ENCODE measurements at places on chromosomes 6 and 20. TPM values are rescaled to one million over a fixed set of nuclear protein-coding genes. Genes with fewer than 3 reads are reported as not detected.
A peak's percentile ranks its signal among the peaks of the same experiment; 100 is the strongest.

The GLP1R gene
- total RNA-seq = not detected

The STMND1 gene
- total RNA-seq = not detected

The CPNE5 gene
- total RNA-seq = 2.8 TPM

The BNIP5 gene
- not detected for total RNA-seq

The C6orf47 gene
- 21.6 TPM for total RNA-seq

The SPATA2 gene
- 4.9 TPM for total RNA-seq

The HLA-DPA1 gene
- total RNA-seq = 82.5 TPM

The WASF1 gene
- 9.4 TPM for total RNA-seq

The LGSN gene
- not detected for total RNA-seq

The PPIL6 gene
- total RNA-seq = 2.3 TPM

The PPP2R5D gene
- total RNA-seq = 27.8 TPM

The BMP7 gene
- 0.16 TPM for total RNA-seq

The STMN3 gene
- total RNA-seq = 9.9 TPM

The NKAIN2 gene
- total RNA-seq = 0.42 TPM

The GRIK2 gene
- not detected for total RNA-seq

The KCNQ5 gene
- not detected for total RNA-seq

The MEP1A gene
- 0.35 TPM for total RNA-seq

DNA sequence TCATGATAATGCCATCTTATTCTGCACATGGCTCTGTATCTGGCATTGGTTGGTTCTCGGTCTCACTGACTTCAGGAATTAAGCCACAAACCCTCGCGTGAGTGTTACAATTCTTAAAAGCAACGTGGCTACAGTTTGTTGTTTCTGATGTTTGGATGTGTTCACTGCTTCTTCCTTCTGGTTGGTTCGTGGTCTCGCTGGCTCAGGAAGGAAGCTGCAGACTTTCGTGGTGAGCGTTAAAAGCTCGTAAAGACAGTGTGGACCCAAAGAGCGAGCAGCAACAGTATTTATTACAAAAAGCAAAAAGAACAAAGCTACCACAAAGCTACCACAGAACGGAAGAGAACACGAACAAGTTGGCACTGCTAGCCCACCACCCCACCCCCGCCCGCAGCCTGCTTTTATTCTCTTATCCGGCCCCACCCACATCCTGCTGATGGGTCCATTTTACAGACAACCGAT, 51.1 kb downstream of the MYLIP start:
- DNase-seq = no peak

DNA sequence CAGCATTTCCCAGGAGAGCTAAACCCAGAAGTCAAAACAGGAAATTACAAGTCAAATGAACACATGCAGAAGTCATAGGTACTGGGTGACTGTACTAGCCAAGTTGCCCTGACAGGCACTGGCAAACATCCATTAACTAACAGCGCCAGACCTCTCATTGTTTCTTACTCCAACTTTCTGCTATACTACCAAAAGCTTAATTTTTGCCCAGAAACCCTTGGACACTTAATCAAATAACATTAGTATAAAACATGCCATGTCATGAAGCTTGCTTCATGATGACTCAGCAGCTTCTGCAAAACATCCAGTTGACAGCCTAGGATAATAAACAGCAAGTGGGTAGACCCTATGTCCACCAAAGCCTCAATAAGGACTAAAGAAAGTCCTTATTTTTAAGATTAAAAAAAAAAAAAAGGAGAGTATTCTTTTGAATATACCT, 3.5 kb downstream of the NUP153 start:
- DNase-seq = no peak

GRCh38 chr6:132483779-132484679, 28.9 kb downstream of the STX7 start:
- no peak for DNase-seq

GRCh38 chr20:42493001-42493400, 696.7 kb downstream of the PTPRT start:
- DNase-seq = no peak

DNA sequence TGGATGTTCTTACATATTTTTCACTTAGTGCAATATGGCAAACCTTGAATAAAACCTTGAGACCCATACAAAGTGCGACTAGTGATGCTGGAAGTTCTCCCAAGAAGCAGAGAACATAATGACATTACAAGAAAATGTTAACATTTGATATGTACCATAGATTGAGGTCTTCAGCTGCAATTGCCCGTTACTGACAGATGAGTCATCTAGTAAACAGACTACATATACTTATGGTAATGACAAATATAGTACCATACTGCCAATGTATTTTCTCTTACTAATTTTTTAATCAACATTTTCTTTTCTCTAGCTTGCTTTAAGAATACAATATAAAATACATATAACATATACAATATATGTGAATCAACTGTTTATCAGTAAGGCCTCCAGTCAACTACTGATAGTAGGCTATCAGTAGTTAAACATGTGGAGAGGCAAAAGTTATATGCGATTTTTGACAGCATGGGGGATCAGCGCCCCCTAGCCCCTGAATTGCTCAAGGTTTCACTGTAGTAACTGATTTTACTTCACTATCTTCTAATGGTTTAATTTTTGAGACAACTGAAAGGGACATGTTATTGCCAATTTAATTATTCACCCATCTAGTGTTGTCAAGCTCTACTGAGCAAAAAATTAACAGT, 166.7 kb upstream of the ADGRB3 start:
- no peak for DNase-seq

GRCh38 chr20:48722737-48723191, 105.0 kb downstream of the PREX1 start:
- DNase-seq = no peak

GRCh38 chr6:135922174-135922573, 70.7 kb downstream of the PDE7B start:
- DNase-seq = no peak

DNA sequence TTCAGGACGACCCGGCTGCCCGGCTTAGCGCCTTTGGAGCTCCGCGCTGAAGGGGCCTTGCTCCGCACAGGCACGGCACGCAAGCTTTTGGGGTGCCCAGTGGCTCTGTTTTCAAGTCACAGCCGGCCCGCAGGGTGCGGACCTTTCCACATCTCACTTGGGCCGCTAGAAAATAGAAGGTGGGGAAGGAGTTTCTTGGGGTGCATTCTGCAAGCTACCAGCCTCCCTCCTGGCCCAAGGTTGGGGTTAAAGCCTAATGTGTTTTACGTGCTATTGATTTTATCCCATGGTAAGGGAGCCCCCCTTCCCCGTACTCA, 561 bp downstream of the KAT14 start:
- DNase-seq = no peak

GRCh38 chr20:41783423-41784208, 165.4 kb upstream of the CHD6 start:
- DNase-seq = no peak

DNA sequence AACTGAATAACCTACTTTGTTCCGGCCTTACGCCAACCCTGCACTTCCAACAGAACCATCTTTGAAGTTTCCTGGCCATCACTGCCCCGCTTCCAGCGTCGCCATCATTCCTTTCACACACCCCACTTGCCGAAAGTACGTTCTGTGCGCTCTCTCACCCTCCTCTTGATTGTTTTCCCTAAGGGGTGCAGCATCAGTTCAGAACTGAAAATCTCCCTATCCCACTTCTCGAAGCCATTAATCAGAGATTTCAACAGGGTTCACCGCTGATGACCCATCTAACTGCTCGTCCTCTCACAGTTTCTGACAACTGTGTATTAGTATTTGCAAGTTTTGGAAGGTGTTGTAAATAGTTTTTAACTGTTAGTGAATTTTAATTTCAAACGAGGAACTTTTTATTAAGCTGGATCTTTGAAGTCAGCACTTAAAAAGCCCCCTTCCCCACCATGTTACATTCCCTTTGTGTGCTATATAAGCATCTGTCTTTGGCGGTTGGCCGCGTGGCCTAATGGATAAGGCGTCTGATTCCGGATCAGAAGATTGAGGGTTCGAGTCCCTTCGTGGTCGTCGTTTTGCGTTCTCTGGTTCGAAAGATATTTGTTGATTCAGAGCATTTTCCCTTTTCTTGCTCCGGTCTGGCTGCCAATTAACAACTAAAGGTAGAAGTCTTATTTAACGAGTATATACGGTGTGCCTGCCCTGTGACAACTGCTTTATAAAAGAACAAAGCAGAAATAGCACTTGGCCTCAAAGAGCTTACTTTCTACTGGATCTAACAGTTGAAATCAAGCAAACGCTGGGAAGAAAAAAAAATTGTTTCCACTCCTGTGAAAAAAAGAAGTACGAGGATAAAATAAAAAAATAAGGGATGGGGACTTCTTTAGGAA, 42.6 kb downstream of the TRIM27 start:
- no peak for DNase-seq

- no peak for DNase-seq
These were observed 36.9 kb downstream of the B4GALT5 start for GRCh38 chr20:49676581-49677291.

DNA sequence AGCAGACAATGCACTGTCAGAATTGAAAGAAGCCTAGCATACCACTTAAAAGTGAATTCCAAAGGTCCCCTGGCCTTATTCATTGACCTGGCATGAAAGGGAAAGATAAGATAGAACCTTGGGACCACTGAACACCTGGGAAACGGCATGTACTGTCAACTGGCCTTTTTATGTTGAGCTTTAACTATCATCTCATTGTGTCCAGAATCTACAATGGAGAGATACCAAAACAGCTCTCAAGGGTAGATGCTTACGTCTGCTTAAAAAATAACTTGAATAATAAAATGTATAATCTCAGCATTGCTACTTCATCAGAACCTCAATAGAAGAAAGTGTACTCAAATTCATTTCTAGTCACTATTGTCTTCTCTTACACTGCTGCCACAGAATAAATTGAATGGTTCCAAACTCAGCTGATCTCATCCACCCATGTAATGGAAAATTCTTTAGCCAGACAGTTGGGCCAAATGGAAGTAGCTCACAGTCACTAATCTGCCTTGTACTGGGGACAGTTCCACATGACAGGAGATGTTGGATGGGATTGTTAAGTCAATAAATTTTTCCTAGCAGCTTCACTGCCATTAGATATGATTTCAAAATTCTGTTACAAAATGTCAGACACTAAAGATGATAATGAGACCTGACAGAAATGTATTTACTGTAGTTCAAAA, 93.8 kb downstream of the MLIP start:
- DNase-seq = no peak

- no peak for DNase-seq
These were observed 402 bp downstream of the OSBPL2 start for GRCh38 chr20:62238569-62239277.

DNA sequence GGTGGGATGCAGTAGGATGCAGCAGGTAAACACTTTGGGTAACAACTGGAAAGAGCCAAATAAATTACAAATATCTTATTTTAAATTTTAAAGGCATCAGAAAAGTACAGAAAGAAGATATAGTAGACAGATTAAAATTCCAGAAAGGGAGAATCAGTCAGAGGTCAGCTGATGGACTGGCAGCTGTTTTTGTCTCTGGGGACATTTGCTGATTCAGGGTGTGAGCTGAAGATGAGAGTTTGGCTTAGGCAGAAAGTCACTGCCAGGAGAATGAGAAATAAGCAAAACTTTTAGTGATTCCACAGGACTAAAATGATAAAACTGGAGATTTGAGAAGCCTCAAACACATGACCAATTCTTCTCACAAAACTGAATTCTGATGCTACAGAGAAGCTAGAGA, 39.5 kb downstream of the AHI1 start:
- no peak for DNase-seq

GRCh38 chr20:57282670-57283361, 16.4 kb upstream of the BMP7 start:
- no peak for DNase-seq

GRCh38 chr20:34495916-34496315, 20.3 kb upstream of the DYNLRB1 start:
- DNase-seq = no peak

- no peak for DNase-seq
These were observed 12.4 kb upstream of the F13A1 start for GRCh38 chr6:6332811-6333244.

DNA sequence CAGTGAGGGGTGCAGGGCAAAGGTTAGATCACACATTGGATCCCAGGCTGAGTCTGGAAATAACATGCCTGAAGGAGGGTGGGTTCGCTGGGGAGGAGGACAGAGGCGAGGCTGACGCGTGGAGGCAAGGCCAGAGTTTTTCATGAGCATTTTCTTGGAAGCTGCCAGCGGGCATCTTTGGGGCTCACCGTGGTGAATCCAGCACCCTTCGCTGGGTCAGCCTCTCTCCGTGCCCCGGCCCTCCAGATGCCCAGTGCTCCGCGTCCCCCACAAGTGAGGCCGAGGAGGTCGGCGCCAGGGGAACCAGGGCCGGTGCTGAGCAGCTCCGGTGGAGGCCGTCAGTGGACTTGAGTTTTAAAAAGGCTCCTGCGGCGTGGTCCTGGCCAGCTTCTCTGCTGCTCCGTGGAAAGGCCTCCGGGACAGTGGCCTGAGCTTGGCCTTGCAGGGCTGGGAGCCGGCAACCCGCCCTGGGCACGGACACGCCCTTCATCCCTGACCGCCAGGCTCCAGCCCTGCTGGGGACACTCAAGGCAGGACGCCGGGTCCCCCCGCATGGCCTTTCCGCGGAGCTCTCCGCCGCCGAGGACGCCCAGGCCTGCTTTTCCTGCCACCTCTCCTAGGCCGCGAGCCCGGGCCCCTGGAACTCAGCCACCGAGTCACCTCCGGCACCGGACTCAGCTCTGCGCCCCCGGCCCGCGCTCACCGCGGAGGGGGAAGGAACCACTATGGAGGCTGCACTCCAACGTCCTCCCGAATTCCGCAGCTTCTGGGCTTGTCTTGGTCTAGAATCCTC, 114.3 kb downstream of the THBS2 start:
- DNase-seq = peak; percentile 78

GRCh38 chr20:44400671-44400969, 45.1 kb downstream of the HNF4A start:
- peak; percentile 74 for DNase-seq

DNA sequence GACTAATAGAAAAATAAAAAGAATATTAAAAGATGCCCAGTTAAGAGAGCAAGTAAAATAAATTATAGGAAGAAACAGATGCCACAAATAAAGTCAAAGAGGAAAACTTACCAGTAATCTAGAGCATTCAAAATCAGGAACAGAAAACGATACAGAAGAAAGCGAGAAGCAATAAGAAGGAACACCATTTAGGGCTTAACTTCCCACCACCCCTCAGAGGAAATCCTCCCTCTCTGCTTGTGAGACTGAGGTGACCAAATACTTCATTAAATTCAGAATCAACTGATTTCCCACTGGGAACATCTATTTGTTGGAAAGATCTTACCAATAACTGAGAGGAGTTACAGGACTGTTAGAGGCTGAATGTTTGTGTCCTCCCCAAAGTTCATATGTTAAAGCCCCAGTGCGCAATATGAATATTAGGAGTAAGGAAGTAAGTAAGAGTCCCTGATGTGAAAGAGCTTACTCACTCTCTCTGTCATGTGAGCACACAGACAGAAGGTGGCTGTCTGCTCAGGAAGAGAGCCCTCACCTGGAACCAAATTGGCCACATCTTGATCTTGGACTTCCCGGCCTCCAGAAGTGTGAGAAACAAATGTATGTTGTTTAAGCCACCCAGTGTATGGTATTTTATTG, 19.5 kb downstream of the KATNA1 start:
- DNase-seq = no peak

GRCh38 chr6:83781506-83781905, 71.7 kb upstream of the RIPPLY2 start:
- DNase-seq = no peak

Measured in mesenteric fat pad (tissue), 1 donor.